NCI-H1436 treated with DMSO at 0.1 percent for 48 hours (cell line): ENCODE measurements at places on chromosomes 7 and 10.

DNA sequence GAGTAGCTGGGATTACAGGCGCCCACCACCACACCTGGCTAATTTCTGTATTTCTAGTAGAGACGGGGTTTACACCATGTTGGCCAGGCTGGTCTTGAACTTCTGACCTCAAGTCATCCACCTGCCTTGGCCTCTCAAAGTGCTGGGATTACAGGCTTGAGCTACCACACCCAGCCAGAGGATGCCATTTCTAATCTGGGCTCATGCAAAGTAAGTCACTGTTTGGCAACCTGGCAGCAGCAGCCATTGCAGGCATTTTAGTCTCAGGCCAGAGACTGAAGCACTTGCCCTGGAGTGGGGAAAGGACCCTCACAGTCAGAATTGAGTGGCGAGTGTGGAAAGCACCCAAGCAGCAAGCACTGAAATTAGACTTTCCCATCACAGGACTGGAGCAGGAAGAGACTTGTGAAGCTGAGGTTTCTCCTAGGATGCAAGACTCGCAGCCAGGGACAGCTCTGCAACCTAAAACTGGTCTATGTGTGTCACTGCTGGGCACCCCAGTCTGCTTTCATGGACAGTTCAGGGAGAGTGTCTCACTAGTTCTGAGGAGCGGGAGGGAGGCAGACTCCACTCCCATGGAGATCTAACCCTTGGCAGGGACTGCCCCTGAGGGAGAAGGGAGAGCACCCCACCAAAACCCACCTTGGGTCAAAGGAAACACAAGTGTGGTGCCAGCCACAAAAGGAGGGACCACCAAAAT, 27.6 kb downstream of the SNX13 start:
- DNase-seq = no peak

GRCh38 chr7:155803418-155804376, 8.6 kb downstream of the SHH start:
- DNase-seq = no peak

DNA sequence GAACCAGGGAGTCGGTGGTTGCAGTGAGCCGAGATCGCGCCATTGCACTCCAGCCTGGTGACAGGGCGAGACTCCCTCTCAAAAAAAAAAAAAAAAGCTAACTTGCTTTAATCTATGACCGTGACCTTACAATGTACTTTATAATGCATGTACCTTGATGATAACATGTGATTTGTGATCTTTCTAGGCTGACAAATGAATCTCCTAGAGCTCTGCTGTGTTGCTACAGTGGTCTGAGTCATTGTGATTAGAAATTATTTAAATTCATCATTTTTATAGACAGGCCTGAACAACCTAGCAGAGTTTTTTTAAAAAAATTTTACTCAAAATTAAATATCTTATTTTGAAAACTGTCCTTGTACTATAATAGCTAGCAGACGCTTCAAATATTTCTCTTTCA, 722.8 kb downstream of the NRG3 start:
- no peak for DNase-seq

DNA sequence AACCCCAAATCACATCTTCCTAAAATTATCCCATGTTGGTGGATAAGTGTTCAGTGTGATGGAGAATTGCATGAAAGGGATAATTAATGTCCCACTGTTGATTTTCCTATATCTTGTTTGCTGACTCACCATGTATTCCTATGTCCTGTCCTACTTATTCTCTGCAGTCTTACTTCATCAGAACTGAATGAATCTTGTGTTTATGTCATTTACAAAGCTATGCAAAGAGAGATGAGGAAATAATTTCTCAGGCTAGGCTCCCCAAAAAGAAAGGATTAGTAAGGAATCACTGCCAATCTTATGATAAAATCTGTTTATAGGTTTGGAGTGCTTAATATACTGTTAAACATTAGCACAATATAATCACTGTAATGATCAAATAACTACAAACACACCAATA, 360.8 kb downstream of the CRPPA start:
- DNase-seq = no peak
